ENCODE measurements at places on chromosomes 5 and 9.

- no peak for DNase-seq
These were observed 93.9 kb downstream of the GCNT1 start for GRCh38 chr9:76552751-76553455.

- DNase-seq = no peak
These were observed 1.8 kb downstream of the OLFML2A start for GRCh38 chr9:124778575-124779367.

DNA sequence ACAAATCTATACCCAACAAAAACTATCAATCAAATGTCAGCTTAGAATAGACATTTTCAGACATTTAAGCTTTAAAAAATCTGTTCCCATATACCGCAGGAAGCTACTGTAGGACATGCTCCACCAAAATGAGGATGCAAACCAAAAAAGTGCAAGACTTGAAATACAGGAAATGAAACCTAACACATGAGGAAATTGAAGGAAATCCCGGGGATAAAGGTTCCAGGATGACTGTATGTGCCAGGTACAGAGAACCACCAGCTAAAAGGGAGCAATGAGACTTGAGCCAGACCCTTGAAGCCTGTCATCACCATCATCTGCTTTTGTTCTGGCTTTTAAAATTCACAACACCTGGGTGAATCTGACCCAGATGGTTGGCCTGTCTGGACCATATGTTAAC is 21.4 kb downstream of the DIAPH1 start:
- DNase-seq = no peak

DNA sequence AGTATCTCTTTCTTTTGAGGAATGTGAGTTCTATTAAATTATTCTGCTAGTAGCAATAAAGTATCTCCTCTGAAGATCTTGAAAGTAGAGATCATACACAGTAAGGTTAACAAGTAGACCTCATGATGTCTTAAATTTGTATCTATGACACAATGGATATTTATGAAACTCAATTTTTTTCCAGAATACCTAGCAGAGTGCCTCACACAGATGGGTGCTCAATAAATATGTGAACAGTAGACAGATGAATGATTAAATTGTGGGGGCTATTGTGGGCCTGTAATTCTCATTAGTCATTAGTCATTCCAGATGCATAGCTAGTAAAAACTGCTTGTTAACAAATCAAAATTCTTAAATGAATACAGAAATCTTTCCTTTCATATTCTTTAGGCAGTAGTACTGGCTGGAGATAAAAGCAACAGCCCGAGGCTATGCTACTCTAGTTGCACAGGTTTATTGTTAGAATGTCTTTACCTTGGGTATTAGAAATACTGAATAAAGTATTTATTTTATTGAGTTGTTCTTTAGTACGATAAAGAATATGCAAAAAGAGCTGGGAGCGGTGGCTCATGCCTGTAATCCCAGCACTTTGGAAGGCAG is 22.0 kb downstream of the CHD1 start:
- no peak for DNase-seq
